Activated CD8-positive, alpha-beta memory T cell treated with anti-CD3 and anti-CD28 coated beads for 4 hours (primary cell): ENCODE measurements at places on chromosomes 7 and 10.

DNA sequence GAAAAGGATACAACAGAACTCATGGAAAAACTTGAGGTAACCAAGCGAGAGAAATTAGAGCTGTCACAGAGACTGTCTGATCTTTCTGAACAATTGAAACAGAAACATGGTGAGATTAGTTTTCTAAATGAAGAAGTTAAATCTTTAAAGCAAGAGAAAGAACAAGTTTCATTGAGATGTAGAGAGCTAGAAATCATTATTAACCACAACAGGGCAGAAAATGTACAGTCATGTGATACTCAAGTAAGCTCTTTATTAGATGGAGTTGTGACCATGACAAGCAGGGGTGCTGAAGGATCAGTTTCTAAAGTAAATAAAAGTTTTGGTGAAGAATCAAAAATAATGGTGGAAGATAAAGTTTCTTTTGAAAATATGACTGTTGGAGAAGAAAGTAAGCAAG, 62.1 kb downstream of the AKAP9 start:
- DNase-seq: no peak

- DNase-seq: no peak
Measured at GRCh38 chr10:126908729-126909128, 3.5 kb downstream of the DOCK1 start.

DNA sequence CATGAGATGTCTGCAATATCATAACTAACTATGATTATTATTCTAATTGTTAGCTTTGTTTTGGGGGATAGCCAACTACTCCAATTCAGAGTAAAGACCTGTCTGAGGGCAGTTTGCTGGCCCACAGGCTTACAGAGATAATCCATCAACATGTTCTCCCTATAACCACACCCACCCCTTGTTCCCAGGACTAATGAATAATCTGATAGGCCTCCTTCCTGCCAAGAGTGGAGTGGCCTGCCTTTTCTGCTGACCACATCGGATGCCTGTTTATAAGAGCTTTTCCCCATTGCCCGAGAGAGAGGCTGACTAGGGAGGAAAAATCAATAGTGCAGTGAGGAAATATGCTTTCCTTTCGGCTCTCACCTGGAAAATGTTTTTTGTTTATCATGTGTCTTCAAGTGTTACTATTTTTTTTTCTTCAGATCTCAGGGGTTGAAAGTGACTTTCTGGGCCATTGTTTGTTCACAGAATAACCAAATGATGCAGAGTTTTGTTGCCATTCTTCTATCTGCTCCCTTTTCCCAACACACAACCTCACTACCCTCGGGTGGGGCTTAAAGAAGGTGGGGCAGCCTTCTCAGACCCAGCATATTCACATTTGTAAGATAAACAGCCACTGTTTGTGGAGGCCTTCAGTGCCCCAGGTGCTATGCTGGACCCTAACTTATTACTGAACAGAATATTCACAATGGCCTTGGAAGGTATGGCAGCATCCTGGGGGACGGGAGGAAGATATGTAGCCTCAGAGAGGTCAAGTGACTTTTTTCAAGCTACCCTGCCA, 38.4 kb downstream of the PLPP4 start:
- no peak for DNase-seq

GRCh38 chr10:124007102-124007772, 86.2 kb downstream of the CHST15 start:
- no peak for DNase-seq

GRCh38 chr7:18471476-18472160, 23.9 kb upstream of the HDAC9 start:
- DNase-seq: no peak

DNA sequence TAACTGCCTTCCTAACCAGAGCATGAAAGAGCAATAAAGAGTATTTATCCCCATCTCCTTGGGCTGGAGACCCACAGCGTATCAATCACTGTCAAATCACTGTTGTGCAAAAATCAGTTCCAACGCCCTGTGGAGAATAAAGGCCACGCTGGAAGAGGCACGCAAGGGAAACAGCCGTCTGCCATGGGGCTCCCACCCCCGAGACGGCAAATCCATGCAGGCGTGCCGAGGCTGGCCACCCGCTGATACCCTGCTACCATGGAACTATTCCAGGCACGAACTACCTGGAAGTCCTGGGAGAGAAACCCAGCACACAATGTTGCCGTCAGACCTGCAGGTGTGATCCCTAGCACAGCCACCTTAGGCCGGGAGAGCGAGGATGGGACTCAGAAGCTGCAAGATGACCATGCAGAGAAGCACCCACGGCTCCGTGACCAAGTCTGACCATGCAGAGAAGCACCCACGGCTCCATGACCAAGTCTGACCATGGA, 185.3 kb downstream of the DIP2C start:
- no peak for DNase-seq
